PC-9 (cell line): ENCODE measurements at places on chromosomes 3 and 15. TPM values are rescaled to one million over a fixed set of nuclear protein-coding genes. Genes with fewer than 3 reads are reported as not detected.

Gene CPNE9
- total RNA-seq = not detected in 2 replicates

Gene PLSCR5
- not detected in 2 replicates for total RNA-seq

DNA sequence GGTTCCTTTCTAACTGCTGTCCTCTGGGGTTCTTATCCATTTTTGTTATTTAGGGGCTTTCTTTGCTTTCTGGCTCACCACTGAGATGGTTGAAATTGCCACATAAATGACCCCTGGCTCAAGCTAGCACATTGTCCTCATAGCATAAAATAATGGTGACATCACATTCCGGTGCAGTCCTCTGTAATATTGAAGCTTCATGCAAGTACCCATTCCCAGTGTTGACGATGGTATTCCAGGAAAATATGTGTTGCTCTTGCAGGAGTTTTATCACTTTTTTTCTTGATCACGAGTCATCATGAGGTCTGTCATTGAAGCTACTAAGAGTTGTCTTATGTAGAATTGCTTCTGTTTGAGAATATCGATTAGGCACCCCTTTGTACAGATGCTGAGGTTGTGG lies 56.1 kb downstream of the CRTC3 start:
- no peaks in the 10 kb centered on the region for H3K4me1 ChIP-seq
- no peak overlapping the region for H3K4me3 ChIP-seq
- DNase-seq = no peak
- no peak overlapping the region for H3K27ac ChIP-seq
- H3K36me3 ChIP-seq = no peaks in the 10 kb centered on the region

DNA sequence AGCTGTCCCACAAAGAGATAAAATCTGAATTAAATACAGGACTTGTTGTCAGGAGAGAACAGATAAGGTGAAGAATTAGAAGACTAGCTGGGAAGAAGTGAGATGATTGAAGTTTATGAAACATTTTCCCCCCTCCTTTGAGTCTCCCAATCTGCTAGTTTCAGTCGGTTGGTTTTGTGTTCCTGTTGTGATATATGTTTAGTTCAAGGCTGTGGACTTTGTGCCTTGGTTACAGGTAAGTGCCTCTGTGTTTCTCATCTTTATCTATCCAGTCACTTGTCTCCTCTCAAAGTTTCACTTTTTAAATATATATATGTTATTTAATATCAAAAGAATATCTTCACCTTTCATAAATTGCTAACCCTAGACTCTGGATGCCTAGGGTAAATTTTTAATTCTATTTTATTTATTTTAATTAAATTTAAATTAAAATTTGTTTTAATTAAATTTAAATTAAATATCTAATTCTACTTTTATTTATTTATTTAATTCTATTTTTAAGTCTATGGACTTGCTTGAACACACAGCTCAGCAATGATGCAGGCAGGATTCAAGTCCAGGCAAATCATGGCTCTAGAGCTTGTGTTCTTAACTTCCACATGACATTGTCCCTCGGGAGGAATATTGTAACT lies 190.0 kb downstream of the FHIT start:
- no peak overlapping the region for H3K27ac ChIP-seq
- no peaks in the 10 kb centered on the region for H3K36me3 ChIP-seq
- H3K4me3 ChIP-seq = no peak overlapping the region
- no peak for DNase-seq

DNA sequence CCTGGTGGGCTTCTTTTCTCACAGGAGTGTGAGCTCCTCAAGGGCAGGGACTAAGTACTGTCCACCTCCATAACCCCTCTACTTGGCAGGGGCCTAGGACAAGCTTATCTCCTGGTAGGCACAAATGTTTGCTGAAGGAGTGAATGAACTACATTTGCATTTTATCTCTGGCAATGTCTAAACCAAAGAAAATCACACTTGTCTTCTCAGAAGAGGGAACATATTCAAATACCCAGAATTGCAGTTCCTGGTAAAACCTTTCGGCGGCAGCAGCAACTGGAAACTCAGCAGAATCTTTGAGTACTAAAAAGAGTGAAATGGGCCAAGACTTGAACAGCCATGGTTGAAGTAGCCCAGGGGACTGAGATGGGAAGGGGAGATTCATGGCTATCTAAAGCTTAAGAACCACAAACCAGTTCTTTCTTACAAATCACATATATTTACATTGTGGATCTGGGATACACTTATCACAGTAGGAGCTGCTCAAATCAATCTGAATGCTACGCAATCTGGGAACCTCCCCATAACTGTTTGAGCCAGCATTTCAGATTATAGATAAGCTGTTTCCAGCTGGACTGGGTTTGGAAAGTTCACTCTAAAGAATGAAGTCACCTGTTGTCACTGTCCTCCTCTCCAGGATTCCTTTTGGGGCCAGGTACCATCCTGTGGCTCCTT lies 18.7 kb upstream of the PTPN9 start:
- no peaks in the 10 kb centered on the region for H3K27me3 ChIP-seq
- H3K36me3 ChIP-seq = peaks cover 6% of the 10 kb centered on the region
- H3K4me3 ChIP-seq = no peak overlapping the region
- no peak overlapping the region for H3K27ac ChIP-seq
